GM13976 (cell line): ENCODE measurements at places on chromosomes 3 and 15.

DNA sequence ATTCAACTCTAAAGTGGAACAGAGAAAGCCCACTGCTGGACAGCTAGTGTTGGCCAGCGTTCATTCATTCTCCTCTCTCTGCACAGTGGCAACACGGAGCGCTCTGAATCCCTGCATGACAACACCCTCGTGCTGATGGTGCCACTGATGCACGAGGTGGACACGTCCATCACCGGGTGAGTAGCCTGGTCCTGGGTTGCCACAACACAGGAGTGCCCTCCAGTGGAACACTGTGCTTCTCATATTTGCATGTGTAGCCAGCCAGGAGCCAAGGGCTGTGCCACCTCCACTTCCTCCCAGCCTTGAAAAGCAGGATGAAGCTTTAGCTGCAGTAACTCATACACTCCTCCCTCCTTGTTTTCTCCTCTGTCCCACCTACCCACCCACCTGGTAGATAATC, 120.0 kb upstream of the CTDSPL start:
- DNase-seq: no peak

GRCh38 chr15:98878862-98879261, 128.7 kb downstream of the PGPEP1L start:
- no peak for DNase-seq

DNA sequence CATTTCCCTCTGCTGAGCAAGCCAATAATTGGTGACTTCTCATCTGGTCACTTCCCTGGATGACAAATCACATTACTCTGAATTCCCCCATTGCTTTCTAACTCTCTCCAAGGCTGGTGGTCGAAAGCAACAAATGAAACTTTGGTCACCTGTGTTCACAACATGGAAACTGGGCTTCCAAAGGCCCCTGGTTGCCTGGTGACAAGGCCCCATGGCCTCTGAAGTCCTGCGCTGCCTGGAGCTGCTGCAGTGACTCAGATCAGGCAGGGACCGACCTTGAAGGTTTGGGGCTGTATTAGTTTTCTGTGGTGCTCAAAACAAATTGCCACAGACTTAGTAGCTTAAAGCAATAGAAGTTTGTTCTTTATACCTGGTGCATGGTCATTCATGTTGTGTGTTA, 345.3 kb downstream of the WDR72 start:
- no peak for DNase-seq

- DNase-seq: no peak
These were observed 56.5 kb downstream of the KY start for GRCh38 chr3:134594331-134594741.

DNA sequence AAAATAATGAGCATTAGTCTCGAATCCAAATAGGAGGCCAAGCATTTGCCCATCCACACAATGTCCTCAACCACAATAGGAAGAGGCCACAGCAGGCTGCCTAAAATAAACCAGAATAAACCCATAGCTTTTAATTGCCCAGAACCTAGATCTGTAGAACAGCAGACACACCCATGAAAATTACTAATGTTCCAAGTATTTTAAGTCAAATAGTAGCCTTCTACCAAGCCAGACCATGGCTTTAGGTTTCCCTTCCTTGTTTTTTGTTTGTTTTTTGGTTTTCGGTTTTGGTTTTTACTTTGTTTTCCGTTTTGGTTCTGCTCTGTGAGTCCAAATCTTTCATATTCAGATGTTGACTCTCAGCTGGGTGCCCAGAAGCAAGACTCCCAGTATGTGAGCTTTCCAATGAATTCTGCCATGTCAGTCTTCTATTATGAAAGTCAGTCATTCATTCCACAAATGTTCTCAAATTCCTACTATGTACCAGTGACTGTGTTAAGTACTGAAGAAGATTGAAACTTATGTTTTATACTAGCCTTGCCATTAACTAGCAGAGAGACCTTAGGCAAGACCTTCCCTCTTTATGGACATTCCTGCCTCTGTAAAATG, 57.8 kb upstream of the BOC start:
- DNase-seq: peak; percentile 18

DNA sequence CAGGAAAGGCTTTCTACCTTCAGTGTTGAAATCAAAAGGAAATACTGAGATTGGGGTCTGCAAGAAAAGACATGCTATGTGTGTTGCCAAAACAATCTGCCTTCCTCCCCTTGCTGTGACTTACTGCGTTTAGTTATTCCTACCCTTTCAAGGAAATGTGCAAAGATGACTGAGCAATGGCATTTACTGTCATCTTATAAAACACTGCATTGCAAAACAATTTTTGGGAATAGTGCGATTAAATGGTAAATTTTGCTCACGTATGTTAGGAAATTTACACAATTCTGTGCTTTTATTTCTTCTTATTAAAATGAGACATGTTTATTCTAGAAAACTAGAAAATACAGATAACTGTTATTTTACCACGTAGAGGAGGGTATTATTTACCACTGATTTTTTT, 45.8 kb downstream of the PDE8A start:
- no peak for DNase-seq

- DNase-seq: no peak
These were observed 293.7 kb upstream of the GADL1 start for GRCh38 chr3:31188112-31188511.

DNA sequence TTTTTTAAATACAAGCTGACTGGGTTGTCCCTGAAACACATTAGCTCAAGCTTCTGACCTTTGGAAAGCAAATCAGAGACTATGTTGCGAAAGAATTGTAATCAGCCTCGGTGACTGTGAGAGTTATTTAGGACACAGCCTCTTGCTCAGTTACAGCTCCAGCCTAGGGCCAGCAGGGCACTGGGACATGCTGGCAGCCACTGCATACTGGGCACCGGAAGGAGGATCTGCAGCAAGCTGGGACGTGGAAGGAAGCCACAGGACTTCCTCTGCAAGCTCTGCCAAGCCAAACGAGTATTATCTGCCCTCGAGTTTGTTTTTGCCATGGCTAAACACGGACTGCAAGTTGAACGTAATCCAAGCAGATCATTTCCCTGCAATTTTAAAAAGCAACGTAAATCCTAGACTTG, 24.4 kb upstream of the COPG1 start:
- DNase-seq: no peak
